ENCODE measurements at places on chromosomes 12 and 14.

DNA sequence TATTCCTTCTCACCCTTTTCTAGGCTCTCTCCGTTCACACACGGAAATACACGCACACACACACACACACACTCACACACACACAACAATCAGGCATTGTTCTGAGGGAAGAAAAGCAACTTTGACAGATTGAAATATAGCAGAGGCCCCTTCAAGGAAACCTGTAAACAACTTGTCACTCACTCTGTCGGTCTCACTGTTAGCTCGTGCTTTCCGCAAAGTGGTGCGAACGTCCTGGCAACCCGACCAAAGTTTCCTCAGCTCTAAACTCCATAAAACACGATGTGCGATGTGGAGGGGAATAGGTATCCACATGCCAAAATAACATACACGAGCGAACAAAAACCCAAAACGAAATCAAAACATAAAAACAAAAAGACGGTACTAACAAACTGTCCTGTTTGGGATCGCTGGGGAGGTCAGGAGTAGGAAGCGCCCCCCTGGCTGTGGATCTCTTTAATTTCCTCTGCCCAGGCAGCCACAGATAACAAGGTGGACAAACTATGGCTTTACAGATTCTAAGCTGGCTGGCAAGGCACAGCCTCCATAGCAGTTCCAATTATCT lies 822 bp upstream of the SOX5 start:
- no peak for DNase-seq

GRCh38 chr12:130418251-130418650 lies 80.6 kb downstream of the PIWIL1 start:
- no peak for DNase-seq

- peak; percentile 42 for DNase-seq
Observed at GRCh38 chr14:73754911-73755360, 40.8 kb upstream of the PNMA1 start.

DNA sequence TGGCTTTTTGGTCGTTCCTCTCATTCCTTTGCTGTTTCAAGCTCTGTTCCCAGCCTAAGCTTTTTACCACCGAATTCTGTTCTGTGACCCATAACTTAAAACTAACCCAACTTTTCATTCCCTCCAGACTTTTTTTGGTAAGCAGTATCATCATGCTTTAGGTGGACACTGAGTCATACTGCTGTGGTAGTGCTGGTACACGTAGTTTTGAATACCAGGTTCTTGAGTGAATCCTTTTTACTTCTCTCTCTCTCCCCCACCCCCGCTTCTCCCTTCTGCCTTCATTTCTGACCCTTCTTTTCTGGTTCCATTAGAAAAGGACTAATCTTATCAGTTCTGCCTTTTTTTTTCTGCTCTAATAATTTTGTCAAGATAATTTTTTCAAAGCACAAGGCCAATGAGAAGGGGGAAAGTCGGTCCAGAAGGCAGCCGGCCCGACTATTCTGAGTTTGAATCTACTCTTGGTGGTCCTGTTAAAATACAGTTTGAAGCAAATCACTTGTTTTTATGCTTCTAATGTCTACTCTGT lies 2.3 kb upstream of the MDM2 start:
- no peak for DNase-seq

DNA sequence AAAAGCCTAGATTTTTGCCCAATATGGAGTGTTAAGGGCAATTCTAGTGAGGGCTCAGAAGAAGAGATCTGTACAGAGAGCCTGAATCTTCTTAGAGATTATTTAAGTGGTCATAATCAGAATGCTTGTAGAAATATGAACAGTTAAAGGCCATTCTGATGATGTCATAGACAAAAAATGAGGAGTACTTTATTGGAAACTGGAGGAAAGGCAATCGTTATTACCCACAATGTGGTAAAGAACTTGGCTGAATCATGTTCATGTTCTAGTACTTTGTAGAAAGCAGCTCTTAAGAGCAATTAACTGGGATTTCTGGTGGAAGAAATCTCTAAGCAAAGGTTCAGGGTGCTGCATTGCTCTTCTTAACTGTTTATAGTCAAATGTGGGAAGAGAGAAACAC lies 36.4 kb upstream of the SYT10 start:
- no peak for DNase-seq

DNA sequence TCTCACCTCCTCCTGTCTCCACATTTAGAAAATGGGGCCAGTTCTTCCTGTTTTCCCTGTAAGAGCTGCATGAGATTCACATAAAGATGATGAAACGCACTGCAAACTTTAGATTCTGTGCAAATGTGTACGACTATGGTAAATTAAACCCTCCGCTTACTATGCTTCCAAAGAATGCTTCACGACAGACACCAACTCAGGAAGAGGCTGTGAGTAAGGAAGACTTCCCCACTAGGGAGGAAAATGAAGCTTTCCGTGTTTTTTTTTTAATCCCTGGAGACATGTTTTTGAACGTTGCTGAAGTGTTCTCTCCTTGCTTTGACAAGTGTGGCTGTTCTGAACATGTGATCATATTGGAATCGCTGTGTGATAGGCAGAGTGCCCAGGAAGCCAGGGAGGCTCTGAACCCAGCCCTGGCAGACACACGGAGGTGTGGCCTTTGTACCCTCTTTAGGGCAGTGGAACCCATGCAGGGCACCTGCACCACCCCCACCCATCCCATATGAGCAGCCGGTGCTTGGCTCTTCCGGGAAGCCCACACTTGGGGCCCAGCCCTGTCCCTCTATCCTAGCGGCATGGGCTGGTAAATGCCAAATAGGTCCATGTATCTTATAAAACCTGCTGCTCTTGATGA lies 7.5 kb upstream of the SYNE3 start:
- no peak for DNase-seq

Measured in GM04504 (cell line).